CD4-positive, alpha-beta T cell treated with Interleukin-15 for 4 hours (primary cell): ENCODE measurements at places on chromosomes 6 and 20.

- no peak for DNase-seq
Measured at GRCh38 chr20:40444516-40444915, 244.5 kb downstream of the MAFB start.

DNA sequence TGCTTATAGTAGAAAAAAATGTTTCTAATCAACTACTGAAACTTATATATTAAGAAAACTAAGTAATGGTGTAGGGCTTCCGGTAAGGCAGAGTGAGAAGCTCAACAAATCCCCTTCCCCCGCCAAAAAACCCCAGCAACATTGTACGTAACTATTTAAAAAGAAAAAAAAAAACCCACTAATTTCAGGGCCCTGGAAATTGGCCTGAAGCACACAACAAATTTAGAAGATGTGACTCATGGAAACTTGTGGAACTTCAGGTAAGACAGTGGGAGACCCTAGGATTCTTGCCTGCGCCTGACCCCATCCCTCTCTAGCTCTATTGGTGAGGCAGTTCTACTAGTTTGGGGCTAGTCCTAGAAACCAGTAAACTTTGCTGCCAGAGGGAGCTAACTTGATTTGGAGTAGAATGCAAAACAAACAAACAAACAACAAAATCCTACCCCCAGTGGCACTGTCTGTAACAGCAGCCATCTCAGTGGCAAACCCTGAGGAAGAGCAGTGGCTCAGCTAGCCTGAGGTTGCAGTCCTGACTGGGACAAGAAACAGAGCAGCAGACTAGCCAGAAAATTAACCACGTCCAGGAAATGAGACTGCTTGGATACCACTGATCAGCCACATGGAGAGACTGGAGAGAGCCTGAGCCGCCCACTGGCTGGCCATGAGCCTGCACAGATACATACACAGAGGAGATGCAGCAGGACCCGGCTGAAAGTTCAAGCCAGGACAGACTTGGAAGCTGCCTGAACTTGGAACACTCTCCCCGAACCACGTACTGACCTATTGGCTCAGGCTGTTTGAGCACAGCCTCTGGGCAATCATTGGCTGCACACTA lies 135.1 kb downstream of the TBXT start:
- DNase-seq: no peak

- no peak for DNase-seq
Measured at GRCh38 chr6:137339929-137340559, 120.9 kb upstream of the IFNGR1 start.

- no peak for DNase-seq
Measured at GRCh38 chr6:135633573-135633972, 136.0 kb upstream of the AHI1 start.

DNA sequence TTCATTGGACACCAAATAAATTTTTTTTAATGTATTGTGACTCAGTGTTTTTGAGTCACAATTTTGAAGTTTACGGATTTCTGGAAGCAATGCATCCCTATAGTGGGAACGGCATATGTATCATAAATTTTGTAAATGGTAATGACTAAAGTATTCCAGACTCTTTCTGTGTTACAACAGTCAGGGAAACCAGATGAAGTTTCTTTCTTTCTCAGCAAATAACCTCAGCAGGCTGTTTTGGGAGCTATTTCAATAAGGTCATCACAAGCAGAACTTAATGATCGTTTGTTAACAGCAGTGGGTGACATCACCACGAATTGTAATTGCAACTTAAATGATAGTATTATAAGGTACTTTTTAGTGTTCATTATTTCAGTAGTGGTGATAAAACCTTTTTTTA lies 52.0 kb downstream of the HIVEP1 start:
- DNase-seq: no peak

GRCh38 chr6:117729613-117730012 lies 54.3 kb downstream of the NUS1 start:
- DNase-seq: no peak

DNA sequence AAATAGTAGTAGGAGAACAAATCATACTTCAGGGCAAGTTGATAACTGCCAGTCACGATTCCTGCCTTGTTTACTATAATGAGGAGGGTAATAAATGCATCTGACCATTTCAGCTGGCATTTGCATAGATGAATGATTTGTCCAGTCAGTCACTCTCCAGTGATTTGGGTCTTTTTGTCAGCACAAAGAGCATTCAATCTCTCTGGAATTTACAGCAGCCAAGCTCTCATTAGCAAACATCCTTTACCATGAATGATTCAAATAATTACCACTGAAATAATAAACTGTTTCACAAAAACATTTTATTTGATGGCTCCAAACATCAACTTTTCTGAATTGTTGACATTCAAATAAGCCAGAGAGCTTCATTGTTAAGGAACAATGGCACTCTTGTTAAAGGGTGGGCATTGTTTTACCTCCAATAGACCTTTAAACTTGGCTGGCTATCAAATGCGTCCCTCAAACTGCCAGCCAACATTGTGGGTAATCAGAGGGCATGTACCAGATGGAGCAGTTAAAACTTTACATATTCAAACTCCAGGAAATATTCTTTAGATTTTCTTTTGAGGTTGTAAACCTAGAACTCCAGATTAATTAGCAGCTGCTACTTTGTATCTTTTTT lies 30.0 kb upstream of the FBXL4 start:
- DNase-seq: no peak

- no peak for DNase-seq
Measured at GRCh38 chr20:11271319-11271718, 597.5 kb upstream of the JAG1 start.

DNA sequence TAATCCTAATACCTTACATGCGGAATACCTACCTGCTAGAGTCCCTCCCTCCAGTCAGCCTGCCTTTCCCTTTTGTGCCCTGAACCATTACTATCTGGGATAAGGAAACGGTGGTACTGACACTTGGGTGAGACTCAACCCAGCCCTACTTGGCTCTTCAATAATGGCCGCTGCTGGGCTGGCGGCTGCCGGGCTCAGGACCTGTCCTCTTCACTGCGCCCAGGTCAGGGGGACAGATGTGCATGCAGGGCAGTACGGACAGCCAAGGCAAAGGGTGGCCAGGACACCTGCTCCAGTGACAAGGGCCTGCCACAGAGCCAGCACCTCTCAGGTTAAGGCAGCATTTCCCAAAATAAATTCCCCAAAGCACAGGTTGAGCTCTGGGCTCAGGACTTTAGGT lies 29.9 kb downstream of the UBE2V1 start:
- no peak for DNase-seq

- DNase-seq: no peak
Measured at GRCh38 chr6:165689699-165690098, 26.7 kb upstream of the PDE10A start.

- DNase-seq: peak; percentile 17
Measured at GRCh38 chr6:6654599-6655575, 66.4 kb downstream of the LY86 start.

GRCh38 chr20:32052090-32052777 lies at the start of gene HCK:
Gene HCK, plus strand, starts transcription at chr20:32052242.
- DNase-seq: no peak

GRCh38 chr6:83511266-83511665 lies 1.1 kb upstream of the PRSS35 start:
- no peak for DNase-seq

DNA sequence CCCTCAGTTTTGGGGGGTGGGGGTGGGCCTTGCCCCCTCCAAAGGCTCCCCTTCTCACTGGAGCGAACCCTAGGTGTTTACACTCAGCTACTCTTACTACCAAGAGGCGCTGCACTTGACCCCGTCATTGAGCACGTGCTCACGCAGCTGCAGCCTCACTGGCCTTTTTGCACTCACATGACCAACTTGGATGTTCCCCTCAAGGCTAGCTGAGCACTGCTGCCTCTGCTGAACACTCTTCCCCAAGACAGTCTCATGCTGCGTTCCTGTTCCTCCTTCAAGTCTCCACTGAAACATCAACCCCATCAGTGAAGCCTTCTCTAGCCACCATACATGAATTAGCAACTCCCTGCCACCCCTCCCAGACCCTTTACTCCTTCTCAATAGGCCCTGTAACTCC lies 4.0 kb downstream of the SOD2 start:
- DNase-seq: no peak

GRCh38 chr20:61973515-61974356 lies 91.9 kb downstream of the TAF4 start:
- no peak for DNase-seq

GRCh38 chr20:8331740-8332412 lies 199.8 kb downstream of the PLCB1 start:
- DNase-seq: no peak

DNA sequence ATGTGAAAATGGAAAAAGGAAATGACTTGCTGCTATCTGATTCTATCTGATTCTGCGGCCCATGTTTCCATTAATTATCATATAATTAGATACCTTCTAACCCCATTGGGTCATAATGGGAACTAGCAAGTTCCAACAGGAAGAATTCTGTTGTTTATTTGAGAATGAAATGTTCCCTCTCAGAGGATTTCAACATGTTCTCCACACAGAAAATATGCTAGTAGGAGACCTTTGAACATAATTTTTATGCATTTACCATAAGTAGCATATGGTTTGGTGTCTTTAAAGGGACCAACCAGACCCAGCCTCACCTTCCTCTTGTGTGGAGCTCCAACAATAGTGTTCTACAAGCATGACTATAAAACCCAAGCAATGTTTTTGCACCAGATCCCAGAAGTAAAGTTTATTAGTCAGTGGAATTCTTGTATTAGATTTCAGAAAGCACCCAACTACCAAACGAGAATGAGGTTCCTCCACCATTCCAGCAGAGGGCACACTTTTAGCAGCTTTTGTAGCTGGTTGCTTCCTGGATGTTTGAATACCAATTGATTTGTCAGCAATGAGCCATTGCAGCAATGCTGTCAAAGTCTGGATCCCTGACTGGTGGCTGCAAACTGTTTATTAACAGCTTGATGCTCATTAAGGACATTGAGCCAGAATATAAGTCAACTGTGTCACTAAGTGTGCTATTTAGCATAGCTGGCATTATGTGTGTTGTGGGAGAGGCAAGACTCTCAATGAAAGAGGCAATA lies 143.6 kb upstream of the GJE1 start:
- DNase-seq: peak; percentile 34

DNA sequence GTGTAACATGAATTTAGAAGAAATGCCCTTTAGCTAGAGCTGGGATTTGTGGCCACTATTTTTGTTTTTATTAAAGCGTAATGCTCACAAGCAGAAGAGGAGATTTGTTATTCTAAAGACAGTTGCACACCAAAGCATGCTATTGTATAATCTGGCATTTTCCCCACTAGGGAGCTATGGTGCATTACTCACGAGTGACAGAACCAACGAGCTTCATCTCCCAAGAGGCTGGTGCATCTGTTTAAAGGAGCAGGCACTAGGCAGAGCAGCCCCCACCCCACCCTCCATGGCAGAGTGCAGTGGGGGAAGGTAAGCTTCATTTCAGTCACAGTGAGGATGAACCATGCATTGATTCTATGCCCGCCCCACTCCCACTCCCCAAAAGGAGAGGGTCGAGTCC lies 287.3 kb upstream of the TSHZ2 start:
- no peak for DNase-seq

DNA sequence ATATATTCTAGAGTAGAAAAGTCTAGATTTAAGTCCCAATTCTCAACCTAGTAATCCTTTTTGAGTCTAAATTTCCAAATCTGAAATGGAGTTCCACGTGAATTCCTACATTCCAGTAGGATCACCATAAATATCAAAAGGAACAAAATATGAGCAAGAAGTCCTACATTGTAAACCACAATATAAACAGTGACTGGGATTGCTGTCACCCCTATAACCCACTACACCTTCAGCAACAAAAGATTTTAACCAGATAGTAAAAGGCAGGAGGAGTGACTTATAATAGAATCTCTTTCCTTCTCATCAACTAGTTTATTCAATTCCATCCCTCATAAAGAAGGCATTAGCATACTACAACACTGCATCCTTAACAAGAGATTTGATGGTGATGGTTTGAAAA lies 210.6 kb downstream of the KIF16B start:
- DNase-seq: no peak

DNA sequence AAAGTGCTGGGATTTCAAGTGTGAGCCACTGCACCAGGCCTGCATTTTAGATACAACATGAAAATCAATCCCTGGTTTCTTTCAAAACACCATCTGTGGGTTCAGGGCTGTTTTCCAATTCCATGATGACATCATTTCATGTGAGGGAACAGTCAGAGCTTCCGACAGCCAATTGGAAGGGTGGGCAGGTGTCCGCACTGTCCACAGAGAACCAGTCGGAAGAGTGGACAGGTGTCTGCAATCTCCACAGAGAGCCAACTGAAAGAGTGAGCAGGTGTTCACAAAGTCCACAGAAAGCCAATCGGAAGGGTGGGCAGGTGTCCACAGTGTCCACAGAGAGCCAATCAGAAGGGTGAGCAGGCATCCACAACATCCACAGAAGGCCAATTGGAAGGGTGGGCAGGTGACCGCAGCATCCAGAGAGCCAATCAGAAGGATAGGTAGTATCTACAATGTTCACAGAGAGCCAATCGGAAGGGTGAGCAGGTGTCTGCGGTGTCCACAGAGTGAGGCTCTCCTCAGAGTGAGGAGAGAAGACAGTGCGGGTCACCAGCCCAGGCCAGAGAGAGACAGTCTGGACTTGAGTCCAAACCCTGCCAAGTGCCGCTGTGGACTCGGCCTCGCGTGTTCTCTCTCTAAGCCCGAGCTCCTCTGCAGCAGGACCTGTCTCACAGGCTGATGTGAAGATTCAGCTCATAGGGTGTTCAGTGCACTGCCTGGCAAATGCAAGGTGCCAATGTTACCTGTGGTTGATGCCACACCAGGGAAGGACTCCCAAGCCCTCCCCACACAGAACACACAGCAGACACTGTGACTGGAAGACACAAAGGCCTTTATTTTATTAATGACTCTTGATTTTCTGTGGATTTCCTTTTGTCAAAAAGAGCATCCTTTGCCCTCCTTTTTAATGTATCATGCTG lies 57.3 kb downstream of the DLL1 start:
- DNase-seq: no peak

DNA sequence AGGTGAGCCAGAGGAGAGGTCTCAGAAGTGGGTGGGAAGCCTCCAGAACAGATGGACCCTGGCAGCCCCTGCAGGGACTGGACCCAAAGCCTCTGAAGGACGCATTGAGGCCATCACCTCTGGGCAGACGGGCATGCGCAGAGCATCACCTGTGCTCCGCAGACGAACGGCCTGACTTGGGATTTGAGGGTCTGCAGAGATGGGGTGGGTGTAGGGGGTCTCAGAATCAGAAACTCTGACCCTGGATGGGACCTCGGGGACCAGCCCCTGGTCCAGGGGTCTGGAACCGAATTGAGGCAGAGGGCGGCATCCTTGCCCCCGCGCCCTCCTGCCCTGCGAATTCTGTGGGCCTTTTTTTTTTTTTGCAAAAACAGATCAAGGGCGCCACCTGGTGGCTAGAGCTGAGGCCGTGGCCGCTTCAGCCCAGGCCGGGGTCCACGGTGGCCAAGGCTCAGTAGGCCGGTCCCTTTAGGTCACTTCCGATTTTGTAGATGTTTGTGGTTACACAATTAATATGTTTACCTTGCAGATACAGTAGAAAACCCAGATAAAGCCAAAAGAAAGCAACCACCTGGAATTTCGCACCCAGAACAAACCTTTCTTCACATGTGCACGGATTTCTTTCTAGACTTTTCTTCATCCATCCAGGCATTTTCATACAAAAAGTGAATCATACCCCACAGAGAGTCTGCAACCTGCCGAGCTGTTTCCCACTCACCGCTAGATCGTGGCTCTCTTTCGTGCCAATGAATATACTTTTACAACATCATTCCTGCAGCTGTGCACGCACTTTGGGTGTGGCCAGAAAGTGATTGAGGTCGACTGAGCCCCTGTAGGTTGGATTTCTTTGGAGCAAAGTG lies 25.9 kb downstream of the ZBP1 start:
- DNase-seq: peak; percentile 38
